ENCODE measurements at places on chromosomes 11 and 22.

GRCh38 chr11:120501440-120501839, 10.1 kb upstream of the GRIK4 start:
- no peak for DNase-seq

- no peak for DNase-seq
These were observed 10.7 kb upstream of the FAM83F start for GRCh38 chr22:39984006-39984405.

DNA sequence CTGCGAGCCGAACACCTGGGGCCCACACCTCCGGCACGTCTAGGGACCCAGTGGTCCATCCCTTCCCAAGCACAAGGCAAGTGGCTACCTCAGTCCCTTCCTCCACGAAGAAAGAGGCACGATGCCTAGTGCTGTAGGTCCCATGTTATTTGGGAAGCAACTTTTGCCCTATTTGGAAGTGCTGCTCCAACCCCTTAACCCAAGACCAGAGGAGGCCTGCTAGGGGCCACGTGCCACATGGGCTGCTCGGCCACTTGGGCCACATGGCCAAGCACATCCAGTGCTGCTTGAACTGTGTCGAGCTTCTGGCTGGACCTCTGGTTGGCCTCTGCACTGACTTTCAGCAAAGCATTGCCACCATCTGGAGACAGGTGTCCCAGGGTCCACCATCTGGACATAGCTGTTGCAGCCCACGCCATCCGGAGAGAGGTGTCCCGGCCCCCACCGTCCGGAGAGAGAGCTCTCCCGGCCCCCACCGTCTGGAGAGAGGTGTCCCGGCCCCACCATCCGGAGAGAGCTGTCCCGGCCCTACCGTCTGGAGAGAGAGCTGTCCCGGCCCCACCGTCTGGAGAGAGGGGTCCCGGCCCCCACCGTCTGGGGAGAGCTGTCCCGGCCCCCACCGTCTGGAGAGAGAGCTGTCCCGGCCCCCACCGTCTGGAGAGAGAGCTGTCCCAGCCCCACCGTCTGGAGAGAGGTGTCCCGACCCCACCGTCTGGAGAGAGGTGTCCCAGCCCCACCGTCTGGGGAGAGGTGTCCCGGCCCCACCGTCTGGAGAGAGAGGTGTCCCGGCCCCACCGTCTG, 6.5 kb upstream of the B4GALNT4 start:
- no peak for DNase-seq

GRCh38 chr11:58027341-58027740, 3.4 kb upstream of the OR6Q1 start:
- DNase-seq, result no peak

GRCh38 chr22:46058591-46059519, 81.9 kb upstream of the WNT7B start:
- DNase-seq, result no peak

GRCh38 chr11:64590763-64591221, at the start of gene SLC22A12:
SLC22A12 (plus strand) TSS chr11:64591220; CDS start chr11:64591557, 337 bp downstream.
- DNase-seq, result no peak

GRCh38 chr11:535210-535518, 212 bp downstream of the HRAS start:
- no peak for DNase-seq

GRCh38 chr11:95766701-95767100, 22.9 kb downstream of the FAM76B start:
- DNase-seq, result no peak

- DNase-seq, result no peak
These were observed 34.2 kb downstream of the ABTB2 start for GRCh38 chr11:34323601-34324000.

- no peak for DNase-seq
These were observed 309.8 kb upstream of the NCAM1 start for GRCh38 chr11:112651386-112651785.

DNA sequence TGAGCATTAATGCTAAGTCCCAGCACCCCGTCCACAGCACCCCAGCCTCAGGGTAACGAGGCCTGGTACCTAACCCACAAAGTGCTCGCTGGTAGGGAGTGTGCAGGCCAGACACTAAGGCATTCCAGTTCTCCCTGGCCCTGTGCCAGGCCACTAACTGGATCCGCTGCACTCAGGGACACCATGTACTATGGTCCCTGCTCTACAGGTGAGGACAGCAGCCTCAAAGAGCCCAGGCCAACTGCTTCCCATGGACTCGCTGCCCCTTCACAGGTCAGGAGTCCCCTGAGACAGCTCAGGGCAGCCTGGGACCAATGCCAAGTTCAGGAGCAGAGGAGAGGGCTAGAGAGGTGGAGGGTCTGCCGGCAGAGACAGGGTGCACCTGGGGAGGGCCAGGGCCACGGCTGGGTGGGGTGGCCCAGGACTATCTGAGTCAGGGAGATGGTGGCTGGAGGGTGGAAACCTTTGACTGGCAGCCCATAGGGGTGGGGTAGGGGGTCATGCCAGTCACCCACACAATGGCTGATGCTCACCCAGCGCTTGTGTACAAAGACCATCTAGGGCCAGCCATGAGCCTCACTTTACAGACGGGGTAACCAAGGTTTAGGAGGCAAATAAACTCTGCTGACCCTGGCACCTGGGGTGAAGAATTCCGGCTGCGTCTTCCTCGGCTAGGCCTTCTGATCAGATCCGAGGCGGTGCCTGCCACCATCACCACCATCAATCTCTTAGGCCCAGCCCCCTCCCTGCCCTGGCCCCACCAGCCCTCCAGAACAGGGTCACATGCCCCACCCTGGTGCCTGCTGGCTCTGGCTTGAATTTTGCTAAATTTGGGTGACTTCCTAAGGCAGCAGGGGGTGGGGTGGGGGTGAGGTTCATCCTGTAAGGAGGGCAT, 5.6 kb downstream of the OSBPL5 start:
- no peak for DNase-seq

DNA sequence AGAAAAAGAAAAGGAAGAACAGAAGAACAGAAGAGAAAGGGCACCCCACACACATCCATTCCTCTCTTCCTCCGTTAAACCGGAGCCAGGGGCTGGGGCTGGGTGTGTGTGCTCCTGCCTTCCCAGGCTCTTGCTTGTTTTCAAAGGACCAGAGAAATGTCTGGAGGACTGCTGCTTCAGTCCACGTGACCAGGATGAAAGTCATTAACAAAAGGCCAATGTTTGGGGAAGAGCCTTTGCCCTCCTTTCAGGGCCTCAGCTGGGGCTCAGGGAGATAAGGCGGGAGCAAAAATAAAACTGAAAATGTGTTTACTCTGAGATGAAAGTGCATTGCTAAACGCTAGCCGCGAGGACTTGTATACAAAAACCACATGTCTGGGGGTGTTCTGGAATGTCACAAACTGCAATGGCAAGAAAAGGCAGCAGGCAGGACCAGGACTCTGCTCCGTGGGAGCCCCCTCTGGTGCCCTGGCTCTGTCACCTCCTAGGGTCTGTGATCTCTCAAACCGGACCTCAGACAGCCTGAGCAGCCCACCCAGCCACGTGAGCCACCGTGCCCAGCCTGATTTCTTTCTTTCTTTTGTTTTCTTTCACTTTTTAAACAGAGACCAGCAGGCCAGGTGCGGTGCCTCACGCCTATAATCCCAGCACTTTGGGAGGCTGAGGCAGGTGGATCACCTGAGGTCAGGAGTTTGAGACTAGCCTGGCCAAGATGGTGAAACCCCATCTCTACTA, 31.6 kb upstream of the MYH9 start:
- DNase-seq, result no peak

DNA sequence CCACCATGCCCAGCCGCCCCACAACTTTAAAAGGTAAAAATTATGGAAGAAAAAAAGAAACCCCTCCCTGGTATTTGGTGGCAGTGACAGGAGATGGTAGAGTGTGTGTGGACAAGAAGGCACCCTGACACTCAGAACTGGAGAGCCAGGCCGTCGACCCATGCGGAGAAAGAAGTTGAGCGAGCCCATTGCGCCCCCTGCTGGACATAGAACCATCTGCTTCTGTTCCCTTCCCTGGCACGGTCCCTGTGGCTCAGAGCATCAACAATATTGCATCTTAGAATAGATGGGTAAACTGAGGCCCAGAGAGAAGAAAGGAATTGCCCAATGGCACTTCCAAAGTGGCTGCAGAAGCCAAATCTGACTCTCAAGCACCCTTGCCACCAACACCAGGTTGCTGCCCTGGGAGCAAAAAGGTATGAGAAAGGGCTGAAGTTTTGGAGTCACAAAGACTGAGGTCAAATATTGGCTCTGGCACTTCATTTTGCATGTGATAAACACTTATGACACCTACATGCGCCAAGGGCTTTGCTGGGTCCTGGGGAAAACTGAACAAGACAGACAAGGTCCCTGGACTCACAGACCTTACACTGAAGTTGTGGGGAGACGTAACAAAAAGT, 8.6 kb downstream of the MRPL11 start:
- DNase-seq, result peak; percentile 86

DNA sequence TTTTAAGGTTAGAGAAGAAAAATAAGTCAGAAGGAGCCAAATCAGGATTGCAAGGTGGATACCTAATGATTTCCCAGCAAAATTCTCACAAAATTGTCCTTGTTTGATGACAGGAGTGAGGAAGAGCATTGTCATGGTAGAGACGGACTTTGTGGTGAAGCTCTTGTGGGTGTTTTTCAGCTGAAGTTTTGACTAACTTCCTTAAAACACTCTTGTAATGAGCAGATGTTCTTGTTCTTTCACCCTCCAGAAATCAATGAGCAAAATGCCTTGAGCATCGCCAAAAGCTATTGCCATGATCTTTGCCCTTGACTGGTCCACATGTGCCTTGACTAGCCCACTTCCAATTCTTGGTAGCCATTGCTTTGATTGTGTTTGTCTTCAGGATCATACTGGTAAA, 20.0 kb downstream of the CALCB start:
- no peak for DNase-seq

GRCh38 chr11:43532041-43532440, 148.5 kb upstream of the HSD17B12 start:
- no peak for DNase-seq

DNA sequence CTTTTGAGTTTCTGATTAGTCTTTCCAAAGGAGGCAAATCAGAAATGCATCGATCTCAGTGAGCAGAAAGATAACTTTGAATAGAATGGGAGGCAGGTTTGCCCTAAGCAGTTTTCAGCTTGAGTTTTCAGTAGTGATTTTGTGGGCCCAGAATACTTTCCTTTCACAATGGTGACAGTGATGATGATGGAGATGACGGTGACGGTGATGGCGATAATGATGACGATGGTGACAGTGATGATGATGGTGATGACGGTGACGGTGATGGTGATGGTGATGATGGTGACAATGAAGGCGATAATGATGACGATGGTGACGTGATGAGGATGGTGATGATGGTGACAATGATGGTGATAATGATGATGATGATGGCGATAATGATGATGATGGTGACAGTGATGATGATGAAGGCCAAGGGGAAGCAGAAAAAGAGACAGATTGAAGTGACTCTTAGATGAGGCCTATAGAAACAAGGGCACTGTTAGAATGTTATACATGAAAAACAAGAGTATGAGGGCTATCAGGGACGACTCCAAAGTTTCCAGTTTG, 153.4 kb upstream of the B3GAT1 start:
- DNase-seq, result no peak

GRCh38 chr11:82494988-82495432, 238.7 kb downstream of the FAM181B start:
- DNase-seq, result no peak

- no peak for DNase-seq
These were observed 144.4 kb upstream of the SESN3 start for GRCh38 chr11:95375451-95375850.

DNA sequence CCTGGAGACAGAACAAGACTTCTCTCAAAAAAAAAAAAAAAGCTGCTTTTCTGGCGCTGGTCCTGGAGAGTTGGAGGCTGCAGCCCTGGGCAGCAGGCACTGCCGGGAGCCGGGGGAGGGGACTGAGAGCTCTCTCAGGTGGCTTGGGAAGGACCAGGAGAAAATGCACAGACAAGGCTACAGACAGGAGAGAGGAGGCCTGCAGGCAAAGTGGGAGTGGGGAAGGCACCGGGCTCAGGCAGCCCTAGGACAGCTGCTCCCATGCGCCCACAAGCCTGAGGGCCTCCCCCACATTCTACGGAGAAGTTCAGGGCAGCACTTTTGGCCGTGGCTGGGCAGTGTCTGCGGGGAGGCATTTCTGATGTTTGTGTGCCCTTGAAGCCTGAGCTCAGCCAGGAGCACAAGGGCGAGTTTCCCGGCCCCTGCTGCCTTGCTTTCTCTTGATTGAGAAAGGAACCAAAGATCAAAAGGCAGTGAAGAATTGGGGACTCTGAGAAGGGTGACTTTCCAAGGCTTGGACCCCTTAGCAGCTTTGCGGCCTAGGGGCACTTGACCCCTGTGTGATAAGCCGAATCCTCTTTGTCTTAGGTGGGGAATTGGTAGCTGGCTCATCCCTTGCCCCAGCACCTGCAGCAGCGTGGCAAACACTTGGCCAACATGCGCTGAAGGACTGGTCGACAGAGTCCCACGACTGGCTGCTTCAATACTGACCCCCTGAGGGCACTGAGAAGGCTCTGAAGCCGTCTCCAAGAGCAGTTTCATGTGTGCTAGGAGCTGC, 35.3 kb downstream of the PPM1F start:
- no peak for DNase-seq

DNA sequence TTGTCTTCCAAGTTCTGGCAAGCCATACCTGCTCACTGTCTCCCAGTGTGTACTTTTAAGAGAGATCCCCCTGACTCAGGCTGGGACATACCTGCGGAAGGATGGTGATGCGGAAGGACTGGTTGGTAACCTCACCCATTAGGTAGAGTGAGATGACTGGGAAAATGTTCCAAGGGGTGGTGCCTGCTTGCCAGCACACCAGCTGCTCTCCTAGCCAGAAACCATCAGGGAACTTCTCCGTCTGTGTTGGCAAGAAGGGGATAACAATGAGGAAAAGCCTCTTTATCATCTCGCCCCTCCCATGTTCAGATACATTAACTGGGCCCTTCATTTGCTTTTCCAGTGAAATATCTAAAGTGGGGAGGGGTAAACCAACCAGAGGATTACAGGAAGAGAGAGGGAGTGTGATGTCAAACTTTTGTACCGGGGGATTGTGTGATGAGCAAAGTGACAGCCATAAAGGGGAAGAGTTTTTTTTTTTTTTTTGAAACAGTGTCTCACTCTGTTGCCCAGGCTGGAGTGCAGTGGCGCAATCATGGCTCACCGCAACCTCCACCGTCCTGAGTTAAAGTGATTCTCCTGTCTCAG, at the start of gene BACE1-AS:
Gene BACE1-AS, plus strand, starts transcription at position 538 of the 588 bp plus-strand sequence.
- DNase-seq, result peak; percentile 50

DNA sequence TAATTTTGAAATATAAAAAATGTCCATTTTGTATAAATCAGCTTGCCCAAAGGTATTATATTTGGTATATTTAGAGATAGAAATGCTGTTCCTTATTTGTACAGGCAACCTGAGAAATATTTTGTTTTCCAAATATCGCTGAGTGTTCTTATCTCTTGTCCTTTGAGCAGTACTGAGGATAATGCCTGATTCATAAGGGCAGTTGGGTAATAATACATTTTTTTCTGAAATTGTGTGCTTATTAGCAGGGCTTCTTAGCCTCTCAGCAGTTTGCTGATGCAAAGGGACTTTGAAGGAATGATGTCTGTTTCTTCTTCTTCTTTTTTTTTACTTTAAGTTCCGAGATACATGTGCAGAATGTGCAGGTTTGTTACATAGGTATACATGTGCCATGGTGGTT, 69.1 kb downstream of the LDLRAD3 start:
- DNase-seq, result no peak

Measured in cerebellum (tissue), 4 donors.